ENCODE measurements at places on chromosomes 7 and 10.

GRCh38 chr10:94000638-94001415, 7.1 kb downstream of the PLCE1 start:
- no peak for DNase-seq

DNA sequence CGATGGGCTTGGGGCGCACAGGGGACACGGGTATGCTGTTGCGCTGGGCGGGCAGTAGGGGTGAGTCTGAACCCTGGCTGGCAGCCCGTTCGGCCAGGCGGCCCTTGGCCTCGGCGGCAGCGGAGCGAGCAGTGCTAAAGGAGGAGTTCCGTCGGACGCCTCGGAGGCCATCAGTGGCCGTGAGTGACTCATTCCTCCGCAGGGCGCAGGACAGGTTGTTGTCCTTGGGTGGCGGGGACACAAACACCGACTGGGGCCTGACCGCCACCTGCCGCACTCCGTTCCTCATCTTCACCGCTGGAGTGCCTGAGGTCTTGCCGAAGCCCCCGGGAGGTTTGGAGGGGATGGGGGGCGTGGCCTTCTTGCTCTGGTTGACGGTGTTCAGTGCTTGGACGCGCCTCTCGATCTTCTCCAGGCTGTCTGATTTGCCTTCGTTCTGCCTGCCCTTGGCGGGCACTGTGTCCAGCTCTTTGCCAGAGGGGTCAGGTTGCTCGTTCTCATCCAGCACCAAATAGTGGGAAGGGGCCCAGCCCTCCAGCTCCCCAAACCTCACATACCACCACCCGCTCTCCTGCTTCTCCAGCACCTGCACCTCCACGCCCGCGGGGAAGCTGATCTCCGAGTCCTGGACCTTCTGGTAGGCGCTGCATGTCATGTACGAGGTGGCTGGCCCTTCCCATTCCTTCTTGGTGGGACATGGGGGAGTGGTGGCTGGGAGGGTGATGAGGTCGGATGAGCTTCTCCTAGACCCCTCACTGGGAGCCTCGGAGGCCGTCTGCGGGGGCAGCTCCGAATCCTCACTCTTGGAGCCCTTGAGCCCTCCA, 108.7 kb downstream of the NEURL1 start:
- DNase-seq = no peak

DNA sequence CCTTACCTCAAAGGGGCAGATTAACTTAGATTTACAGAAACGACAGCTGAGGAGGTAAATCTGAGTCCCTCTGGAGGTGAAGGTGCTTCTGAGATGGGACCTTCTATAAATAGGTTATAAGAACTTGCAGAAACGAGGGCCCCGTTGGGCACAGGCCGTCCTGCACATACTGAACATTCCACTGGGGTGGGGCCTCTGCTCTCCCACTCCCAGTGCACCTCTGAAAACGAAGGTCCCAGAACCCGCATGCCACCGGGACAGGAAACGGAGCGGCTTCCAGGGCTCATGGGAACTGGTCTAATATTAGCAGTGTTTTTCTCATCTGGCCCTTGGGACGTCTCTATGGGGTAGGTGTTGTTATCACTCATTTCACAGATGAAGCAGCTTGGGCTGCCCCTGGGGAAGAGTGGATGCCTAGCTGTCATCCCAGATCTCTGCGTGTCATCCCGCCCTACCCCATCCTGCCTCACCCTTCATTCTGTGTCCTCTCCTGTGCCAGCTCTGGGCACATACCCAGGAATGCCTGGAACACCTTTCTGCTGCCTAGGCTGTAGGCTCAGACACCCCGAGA, 19.6 kb downstream of the C10orf62 start:
- no peak for DNase-seq

DNA sequence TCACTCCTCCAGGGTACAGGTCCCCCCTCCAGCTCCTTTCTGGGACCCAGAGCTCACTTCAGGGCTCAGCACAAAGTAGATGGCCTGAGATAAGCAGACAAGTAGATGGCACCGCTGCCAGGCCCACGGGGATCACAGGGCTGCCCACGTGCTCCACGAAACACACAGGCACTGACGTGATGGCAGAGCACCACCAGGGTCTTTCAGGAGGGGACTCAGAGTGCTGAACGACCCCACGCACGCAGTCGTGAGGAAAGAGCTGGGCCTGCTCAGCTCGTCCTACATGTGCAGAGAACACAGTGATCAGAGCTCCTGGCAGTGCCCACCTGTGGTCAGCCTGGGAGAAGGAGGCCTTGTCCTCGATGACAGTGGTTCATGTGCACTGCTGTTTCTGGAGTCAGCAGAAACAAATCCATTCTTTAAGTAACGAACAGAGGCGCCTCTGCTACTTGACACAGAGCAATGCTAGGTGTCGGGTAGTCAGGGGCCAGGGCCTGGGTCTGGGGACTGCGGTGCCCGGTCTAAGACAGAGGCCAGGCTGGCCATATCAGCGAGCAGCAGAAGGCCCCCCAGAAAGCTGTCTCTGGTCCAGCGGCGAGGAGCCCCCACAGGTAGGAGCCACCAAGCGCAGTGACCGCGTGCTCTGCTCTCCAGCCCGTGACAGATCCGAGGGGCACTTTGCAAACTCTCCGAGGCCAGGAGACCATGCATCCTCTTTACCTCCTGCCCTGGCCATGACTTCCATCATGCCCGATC, 129.8 kb upstream of the FAM20C start:
- DNase-seq = no peak

- DNase-seq = no peak
These were observed 118.5 kb downstream of the LYZL1 start for GRCh38 chr10:29407280-29407858.

DNA sequence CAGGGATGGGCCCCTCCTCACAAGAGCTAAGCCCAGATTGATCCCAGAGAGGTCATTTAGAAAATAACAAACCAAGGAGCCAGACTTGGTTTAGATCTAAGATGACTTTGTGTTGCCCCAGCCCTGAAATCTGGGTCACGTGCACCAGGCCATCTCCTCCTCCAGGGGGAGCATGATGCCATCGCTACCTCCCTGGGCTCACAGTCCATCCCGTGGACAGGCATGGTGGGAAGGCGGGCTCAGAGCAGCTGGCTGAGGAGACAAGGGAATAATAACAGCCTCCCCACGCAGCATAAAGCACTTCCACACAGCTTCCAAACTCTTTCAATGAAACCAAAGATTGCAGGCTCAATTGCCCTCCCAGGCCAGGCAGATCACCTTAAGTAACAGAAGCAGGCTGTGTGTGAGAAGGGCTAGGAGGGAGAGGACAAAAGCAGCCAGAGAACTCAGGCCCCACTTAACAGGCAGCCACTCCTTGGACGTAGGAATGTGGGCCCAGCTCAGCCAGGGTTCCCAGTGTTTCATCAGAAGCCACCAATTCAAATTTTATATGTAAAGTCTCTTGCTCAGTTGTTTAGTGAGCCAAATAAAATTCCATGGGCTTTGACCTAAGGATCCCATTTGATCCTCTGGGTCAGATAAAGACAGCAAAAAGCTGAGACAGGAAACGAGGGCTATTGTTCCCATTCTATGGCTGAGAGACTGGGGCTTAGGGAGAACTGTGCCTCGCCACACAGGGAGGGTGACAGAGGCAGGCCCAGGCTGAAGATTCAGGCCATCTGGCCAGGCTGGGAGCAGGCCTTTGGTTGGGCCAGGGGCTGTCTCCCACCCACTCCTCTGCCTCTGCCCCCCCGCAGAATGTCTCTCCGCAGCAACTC, 100.2 kb downstream of the COL13A1 start:
- peak; percentile 14 for DNase-seq

All from nucleus accumbens (tissue), 56 donors.